HEK293T (cell line): ENCODE measurements at places on chromosomes 7 and 10.

- no peak for DNase-seq
Observed at GRCh38 chr10:60963441-60964256, 19.7 kb upstream of the RHOBTB1 start.

DNA sequence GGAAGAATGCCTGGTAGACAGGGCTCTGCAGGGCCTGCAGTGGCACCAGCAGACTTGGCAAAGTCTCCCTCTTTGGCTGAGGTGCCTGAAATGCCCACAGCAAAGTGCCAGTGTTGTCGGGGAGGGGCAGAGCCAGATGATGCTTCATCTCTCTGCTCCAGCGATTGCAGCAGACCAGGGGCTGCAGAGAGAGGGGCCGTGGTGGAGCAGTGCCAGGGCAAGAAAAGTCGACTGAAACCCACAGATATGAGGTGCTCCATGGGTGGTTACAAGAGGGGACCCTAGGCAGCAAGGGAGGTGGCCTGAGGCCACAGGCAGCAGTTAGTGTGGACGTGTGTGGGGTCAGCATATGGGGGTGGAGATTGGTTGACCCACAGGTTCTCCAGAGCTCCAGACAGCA is 123.5 kb upstream of the SHH start:
- DNase-seq: no peak

DNA sequence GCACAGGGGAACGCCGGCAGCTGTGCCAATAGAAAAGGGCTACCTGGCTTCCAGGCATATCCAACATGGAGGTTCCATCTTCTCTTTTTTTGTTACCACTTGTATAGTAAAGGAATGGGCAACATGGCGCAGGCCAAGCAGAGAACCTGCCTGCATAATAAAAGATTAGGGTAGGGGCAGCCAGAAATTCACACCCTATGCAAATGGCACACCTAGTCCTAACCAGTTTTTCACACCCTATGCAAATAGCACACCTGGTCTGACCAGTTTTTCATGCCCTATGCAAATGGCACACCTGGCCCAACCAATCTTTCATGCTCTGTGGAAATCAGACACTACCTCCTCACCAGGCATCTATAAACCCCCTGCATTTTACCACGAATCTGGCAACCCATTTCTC is 369.5 kb downstream of the IPMK start:
- DNase-seq: no peak

DNA sequence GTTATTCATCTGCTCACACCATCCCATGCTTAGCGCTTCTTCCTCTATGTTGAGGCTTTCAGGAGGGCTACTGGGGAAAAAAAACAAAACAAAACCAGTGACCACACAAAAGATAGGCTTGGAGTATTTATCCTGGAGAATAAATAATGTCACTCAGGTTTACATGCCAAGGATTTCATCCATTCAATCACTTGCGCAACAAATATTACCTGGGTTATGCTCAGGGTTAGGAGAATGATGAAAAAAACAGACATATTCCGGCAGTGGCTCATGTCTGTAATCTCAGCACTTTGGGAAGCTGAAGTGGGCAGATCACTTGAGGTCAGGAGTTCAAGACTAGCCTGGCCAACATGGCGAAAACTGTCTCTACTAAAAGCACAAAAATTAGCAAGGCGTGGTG is 3.3 kb upstream of the ELOVL3 start:
- no peak for DNase-seq

DNA sequence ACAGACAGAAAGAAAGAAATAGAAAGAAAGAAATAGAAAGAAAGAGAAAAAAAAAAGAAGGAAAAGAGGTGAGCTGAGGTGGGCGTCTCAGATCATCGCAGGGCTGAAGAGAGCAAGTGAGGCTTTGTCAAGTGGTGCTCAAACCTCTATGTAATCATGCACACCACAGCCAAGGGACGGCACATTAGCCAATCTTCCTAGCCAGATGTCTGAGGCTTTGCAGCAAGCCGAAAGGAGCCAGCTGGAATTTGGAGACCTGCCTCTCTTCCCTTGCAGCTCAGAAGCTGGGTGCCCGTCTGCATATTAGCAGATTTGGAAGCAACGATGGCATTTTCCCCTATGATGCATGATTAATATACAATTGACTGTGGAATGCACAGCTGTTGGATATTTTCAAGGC is 52.5 kb downstream of the ADRA2A start:
- DNase-seq: no peak

DNA sequence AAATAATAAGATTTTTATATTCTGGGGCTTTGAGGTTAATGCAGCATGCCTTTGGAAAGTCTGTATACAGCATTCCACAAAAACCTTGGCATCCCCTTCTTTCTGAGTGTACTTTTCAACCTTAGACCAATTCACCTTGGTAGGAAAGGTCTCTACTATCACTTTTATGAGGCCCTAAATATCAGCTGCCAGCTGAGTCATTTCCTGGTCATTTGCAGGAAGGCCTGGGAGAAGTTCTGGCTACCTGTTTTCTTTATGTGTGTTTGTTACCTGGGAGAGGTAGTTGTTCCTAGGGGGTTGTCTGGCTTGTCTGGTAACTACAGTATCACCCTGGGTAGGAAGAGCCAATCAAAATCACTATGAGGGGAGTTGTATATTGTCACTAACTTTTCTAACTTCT is 4.1 kb downstream of the SPAM1 start:
- no peak for DNase-seq

DNA sequence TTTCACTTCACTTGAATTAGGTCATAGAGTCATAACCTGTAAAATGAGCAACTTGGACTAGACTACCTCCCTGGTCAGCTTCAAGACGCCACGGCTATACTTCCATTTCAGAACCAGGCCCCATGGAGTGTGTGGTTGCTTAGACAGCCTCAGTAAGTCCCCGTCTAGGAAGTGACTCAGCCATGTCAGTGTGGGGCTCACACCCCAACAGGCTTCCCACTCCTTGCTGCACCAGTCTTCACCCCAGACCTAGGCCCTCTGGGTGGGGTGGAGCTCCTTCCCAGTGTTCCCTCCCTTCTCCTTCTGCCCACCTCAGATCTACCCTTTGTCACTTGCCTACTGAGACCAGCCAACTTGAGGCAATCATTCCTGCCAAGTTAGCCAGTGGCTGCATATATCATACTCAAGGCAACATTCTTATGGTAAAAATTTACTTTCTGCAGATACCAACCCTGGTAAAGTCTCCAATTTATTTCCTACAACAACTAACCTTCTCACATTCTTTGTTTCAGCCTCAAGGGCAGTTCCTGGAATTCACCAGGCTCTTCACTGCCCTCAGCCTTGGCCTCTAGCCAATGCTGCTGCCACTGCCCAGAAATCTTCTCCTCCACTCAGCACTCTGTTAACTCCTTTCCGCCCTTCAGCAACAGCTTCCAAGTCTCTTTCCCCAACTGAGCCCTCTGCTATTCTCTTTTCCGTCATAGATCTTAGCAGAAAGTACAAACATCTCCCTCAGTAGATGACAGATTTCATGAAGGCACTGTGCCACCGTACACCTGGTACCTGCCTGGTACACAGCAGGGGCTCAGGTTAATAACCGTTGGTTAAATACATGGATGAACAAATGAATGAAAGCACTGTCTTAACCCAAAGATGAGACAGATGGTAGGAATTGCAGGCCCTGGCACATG is 31.3 kb upstream of the ZNRF2 start:
- DNase-seq: no peak

- no peak for DNase-seq
Observed at GRCh38 chr10:101221963-101222531, 7.2 kb downstream of the LBX1 start.

- no peak for DNase-seq
Observed at GRCh38 chr7:150666412-150666811, 19.1 kb upstream of the GIMAP2 start.

- DNase-seq: no peak
Observed at GRCh38 chr10:127153181-127153580, 43.2 kb downstream of the INSYN2A start.

- peak; percentile 60 for DNase-seq
Observed at GRCh38 chr10:36423821-36424248, 701.6 kb upstream of the ANKRD30A start.

DNA sequence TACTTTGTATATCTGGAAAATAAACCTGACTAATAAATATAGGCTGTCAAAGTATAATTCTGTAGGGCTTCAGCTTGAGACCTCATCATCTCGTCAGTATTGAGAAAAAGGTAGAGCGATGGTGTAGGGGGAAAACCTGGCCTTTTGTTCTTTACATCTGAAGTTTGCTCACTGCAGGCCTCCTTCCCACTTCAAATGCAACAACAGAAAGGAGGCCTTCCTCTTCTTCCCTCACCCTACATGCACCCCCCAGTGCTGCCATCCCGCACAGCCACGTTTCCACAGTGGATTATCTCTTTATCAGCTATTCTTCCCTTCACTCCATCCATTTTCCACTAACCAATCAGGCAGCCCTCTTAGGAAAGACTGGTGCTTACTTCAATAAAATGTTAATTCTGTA is 112.3 kb downstream of the VTI1A start:
- DNase-seq: no peak

DNA sequence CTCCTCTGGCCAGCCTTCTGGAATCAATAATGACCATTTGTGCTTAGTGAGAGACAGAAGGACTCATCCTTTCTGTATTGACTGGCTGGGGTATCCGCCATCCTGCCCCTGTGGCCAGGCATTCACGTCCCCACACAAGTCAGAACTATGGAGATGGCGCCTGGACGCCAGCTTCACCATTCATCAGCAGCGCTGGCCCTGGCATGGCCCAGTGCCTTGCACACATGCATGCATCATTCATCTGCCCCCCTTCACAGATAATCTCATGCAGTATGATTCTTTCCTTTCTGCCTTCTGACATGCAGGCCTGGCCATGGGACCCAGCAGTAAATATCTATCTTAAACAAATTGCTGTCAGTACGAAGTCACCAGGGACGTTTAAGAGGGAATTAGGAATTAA is 114.8 kb upstream of the MKI67 start:
- DNase-seq: no peak

DNA sequence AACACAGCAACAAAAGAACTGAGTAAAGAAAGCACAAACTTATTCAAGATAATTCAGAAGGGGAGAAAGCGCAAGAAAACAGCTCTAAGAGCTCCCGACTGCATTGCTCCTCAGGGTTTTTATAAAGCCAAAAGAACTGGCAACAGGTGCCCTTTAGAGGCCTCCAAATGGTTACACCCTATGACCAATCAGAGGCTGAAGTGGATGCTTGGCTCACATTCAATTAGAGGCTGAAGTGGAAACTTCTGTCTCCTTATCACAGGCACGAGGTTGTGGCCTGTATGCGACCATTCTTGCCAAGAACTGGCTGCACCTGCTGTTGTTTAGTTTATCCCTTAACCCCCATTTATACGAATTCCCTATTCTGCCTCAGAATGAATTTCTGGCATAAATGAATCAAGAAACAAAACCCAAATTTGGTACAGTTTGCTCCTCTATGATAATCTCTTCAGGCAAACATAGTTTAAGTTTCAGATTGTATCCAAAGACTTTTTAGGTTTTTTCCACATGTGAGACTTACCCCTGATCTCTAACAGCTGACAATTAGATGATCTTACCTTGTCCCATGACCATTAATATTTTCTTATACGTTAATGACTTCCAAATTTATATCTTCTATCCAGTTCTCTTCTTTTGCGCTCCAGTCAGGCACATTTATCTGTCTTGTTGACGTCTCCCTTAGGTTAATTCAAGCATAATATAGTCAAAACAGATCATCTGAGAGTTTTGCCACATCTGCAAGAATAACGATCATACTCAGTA is 504.8 kb downstream of the NXPH1 start:
- DNase-seq: no peak

DNA sequence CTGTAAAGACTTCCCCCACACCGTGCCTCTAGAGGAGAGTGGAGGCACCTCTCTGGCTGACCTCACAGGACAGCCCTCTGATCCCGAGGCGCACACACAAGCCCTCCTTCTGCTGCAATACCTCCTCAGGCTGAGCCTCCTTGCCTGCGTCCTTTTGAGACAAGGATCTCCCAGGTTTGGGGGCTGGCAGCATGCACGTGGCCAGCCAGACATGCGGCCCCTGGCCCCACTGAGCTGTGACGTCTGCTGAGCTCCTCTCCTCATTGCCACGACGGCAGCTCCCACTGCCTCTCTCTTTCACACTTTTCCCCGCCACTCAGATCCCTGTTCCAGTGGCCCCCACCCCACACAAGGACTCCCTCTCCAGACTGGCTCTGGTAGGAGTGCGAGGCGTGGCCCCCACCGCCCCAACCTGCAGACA is 12.2 kb upstream of the DNAAF5 start:
- no peak for DNase-seq

DNA sequence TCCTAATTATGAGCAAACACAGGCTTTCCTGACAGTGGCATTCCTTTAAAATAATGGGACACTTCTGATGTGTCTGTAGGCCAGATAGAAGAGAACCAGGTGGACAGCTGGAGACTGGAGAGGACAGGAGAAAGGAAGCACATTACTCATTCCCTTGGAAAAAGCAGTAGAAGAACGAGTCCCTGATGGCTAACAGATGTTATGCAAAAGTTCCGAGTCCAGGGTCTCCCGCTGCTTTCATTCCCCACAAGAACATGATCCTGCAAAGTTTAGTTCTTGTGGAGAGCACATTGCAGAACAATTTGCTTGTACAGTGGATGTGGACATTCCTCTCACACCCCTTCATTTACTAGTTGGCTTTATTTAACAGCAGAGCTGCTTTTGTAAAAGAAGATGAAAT is 137.6 kb downstream of the GPAM start:
- no peak for DNase-seq

DNA sequence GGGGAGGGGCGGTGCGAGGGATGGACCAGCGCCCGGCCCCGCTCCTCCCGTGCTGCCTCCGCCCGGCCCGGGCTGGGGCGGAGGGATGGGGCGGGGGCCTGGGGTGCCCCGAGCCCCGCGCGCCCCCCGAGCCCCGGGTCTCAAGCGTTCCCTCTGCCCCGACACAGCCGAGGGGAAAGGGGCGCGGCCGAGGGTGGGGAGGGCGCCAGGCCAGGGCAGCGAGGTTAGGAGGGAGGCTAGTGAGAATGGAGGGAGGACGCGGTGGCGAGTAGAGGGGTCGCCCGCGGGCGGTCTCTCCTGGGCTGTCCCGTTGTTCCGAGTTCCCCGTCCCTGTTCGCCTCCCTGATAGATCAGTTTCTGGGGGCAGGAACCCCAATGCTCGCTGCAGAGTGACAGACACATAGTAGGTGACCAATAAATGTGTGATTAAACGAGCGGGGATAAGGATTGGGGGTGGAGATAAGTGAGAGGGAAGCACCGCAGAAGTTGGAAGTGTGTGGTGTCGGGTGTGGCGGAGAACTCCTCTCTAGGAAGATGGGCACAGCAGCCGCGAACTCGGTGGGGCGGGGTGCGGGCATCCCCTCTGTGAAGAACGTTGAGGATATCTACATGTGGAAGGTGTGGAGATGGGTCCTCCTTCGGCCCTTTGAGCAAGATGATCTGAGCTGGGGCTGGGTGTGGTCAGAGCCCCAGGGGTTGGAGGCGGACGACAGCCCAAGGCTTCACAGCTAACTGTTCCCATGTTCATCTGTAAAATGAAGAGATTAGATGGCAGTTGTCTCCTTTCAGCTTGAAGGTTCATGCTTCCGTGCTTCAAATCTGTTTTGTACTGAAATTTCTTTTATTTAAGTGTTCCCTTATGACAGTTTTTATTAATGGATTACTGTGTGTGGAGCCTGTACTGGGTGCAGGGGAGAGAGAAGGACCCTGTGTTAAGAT is 580 bp downstream of the ZNF775 start:
- peak; percentile 57 for DNase-seq

- no peak for DNase-seq
Observed at GRCh38 chr7:14303536-14303935, 314.1 kb upstream of the ETV1 start.

GRCh38 chr7:67251986-67252558 is 255.4 kb downstream of the TYW1 start:
- DNase-seq: no peak
